ENCODE measurements at places on chromosomes 12 and 14. TPM values are rescaled to one million over a fixed set of nuclear protein-coding genes. Genes with fewer than 3 reads are reported as not detected.

Gene GYS2
- total RNA-seq, result not detected

Gene CNIH1
- total RNA-seq, result 69.2 TPM

- no peak overlapping the region for H3K4me3 ChIP-seq
- DNase-seq, result no peak
- H3K27me3 ChIP-seq, result peaks cover 1% of the 10 kb centered on the region
- no peaks in the 10 kb centered on the region for H3K4me1 ChIP-seq
- H3K36me3 ChIP-seq, result no peaks in the 10 kb centered on the region
These were observed 215.6 kb upstream of the DDHD1 start for GRCh38 chr14:53368711-53369201.

- no peak overlapping the region for H3K4me3 ChIP-seq
- DNase-seq, result no peak
- H3K36me3 ChIP-seq, result no peaks in the 10 kb centered on the region
- H3K27me3 ChIP-seq, result no peaks in the 10 kb centered on the region
These were observed 19.3 kb upstream of the GALNT16 start for GRCh38 chr14:69240527-69241173.

DNA sequence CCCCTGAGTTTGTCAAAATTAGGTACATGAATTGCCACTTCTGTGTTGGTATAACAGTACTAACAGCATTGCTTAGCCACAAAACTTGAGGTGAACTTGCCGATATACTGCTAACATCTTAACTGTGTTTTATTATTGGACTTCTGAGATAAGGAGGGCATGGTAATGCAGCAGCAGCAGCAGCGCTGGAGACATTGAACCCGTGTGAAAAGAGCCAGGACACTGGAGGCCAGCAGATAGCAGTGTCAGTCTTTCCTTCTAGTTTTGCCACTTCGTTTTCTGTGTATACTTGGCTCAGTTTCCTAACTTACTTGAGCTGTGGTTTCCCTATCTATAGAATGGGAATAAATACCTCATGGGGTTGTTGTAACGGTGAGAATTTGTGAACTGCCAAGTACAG, 82.7 kb downstream of the KTN1 start:
- DNase-seq, result no peak
- no peak overlapping the region for H3K27ac ChIP-seq
- peaks cover 52% of the 10 kb centered on the region for H3K36me3 ChIP-seq
